ENCODE measurements at places on chromosomes 12 and 14.
A peak's percentile ranks its signal among the peaks of the same experiment; 100 is the strongest.

DNA sequence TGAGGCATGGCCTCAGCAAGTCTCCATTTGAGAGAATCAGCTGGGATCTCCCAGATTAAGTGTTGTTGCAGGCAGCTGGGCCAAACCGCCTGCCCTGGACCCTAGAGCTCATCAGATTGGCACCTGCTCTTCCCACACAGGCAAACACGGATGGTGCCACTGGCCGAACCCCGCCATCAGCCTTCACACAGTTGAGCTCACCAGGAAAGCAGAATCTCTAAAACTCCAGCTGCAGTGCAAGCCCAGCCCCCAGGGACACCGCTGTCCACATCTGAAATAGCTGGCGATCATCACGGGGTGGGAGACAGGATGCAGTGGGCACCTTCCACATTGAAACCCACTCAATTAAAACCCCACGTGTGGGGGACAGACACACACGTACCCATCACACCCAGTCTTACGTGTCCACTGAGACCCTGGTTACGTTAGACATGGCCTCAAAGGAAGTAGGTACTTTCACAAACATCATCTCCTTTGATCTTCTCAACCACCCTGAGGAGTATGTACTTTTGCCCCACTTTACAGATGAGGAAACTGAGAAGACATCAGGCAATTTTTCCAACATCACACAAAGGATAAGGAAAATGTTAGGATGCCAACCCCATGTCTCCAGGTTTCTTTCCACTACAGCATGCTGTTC, 88.8 kb downstream of the SINHCAF start:
- no peak for DNase-seq

- DNase-seq = no peak
Measured at GRCh38 chr14:101032433-101032832, 128.9 kb upstream of the RTL1 start.

DNA sequence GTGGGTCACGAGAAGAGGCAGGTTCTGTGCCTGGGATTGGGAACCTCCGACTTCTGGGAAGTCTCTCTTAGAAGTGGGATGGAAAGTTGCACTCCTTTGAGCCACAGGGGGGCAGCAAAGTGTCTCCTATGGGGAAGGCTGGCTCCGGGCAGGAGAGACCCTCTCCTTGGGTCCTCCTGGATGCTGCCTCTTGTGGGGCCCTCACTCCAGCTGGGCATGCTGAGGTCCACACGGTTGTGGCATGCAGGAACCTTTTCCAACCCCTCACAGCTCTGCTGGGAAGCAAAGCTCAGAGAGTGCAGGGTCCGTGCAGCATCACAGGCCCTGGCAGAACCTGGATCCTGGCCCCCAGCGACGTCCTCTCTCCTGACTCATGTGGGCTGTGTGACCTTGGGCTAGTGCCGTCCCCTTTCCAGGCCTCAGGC, 17.4 kb downstream of the SDSL start:
- peak; percentile 25 for DNase-seq

- DNase-seq = no peak
Measured at GRCh38 chr12:100860611-100861010, 66.0 kb downstream of the ANO4 start.

DNA sequence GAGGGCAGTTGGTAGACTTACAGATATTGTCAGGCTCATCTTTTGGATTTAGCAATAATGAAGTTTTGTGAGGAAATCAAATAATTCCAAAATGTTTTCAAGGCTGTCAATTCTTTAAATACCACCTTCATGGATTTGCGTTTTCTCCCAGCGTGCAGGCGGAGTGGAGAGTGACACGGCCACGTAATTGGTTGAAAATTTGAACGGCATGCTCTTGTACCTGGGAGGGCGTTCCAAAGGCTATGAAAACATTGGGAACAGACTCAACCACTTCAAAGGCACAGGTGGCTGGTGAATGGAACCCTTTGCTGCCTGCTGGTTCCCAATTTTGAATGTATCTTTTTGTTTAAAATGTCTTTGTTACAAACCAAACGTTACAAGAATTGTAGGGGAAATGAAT, 12.4 kb downstream of the SMIM41 start:
- DNase-seq = no peak

DNA sequence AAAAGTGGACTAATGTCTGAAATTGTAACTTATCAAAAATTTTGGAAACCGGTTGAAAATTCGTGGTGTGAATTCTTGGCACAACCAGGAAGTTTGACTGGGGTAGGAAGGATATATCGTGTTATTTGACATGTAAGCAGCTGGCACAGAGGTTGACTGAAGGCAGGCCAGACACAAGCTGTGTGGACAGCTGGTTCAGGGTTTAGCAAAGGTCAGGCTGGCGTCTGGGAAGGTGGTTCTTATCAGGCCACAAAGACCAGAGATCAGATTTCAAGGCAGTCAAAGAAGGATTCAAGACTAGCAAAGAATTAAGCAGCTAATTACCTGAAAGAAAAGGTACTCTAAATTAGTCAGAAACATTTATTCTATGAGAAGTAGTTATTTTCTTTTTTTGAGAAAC, 450.2 kb upstream of the MDGA2 start:
- no peak for DNase-seq

GRCh38 chr12:5571115-5571514, 139.2 kb downstream of the NTF3 start:
- no peak for DNase-seq

DNA sequence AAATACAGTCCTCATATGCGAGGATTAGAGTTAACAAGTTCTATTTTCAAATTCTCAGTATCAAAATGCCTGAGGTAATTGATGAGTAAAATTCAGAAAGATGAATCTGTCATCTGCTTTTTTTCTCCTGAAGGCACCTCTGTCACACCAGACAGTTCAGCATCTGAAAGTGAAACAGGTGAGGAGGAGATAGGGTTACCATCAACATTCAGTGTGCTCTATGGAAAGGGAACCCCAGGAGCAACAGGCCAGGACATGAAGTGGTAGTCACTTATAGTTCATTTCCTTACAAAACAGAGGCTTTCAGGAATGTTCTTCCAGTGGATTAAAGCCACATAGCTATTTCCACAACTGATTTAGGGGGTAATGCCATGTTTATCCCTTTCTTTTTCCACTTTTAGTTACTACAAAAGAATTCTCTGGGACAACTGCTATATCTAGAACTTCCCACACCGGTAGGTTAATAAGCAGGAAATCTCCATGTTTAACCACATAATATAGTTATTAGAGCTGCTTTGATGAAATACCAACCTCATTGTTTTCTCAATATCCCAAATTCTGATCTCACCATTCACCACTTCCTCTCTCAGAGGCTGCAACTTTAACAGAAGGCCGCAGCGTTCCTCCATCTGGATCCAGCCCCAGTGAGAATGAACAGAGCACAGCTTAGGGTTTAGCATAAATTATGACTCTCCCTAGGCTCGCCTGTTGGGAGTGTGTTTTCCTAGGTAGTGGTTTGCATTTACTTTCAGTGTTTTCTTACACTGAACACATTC, 177.0 kb upstream of the CNTN1 start:
- no peak for DNase-seq

DNA sequence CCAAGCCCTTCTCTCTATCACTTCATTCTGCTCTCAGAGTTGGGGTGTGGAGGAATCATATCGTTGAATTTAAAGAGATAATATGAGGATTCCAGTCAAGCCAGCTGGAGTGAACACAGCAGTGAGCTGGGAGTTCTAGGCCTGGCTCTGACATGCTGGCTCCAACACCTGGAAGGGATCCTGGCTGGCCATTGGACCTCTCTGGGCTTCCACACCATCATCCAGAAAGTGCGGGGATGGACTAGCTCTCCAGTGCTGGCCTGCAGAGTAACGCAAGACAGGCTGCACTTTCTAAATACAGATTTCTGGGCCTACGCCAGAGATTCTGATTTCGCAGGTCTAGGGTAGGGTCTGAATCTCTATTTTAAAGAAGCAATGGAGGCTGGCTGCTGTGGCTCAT, 34.8 kb upstream of the HDAC7 start:
- no peak for DNase-seq

DNA sequence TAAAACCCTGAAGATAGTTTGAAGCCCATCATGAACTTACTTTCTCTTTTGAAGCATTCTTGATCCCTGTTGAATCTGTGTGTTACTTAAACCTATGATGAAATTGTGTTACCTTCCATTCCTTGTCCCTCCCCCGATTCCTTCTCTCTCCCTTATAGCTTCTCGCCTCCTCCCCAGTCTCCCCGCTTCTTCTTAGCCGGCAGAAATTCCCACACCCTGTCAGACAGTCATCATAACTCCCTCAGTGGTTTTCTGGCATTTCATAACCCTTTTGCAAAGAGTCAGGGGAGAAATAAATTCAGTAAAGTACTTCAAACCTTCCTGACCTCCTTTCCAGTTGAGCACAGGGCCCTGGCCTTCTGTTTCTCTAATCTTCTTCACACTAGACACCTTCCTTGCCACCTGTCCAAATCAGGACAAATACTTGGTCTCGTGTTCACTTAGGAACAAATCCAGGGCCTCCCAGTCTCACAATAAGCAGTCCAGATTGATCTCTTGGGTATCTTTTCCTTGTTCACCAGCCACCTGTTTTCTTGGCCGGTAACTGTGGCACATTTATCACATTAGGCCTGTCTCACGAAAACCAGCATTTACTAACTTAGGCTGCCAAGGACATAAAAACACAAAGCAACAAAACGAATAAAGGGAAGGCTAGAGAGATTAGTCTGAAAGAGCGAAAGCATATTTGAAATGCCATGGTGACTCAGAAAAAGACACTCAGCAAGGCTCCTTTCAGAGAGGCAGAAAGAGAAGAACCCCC, 355.9 kb downstream of the TMTC2 start:
- DNase-seq = no peak

- DNase-seq = no peak
Measured at GRCh38 chr12:32148372-32148771, 41.7 kb downstream of the BICD1 start.

DNA sequence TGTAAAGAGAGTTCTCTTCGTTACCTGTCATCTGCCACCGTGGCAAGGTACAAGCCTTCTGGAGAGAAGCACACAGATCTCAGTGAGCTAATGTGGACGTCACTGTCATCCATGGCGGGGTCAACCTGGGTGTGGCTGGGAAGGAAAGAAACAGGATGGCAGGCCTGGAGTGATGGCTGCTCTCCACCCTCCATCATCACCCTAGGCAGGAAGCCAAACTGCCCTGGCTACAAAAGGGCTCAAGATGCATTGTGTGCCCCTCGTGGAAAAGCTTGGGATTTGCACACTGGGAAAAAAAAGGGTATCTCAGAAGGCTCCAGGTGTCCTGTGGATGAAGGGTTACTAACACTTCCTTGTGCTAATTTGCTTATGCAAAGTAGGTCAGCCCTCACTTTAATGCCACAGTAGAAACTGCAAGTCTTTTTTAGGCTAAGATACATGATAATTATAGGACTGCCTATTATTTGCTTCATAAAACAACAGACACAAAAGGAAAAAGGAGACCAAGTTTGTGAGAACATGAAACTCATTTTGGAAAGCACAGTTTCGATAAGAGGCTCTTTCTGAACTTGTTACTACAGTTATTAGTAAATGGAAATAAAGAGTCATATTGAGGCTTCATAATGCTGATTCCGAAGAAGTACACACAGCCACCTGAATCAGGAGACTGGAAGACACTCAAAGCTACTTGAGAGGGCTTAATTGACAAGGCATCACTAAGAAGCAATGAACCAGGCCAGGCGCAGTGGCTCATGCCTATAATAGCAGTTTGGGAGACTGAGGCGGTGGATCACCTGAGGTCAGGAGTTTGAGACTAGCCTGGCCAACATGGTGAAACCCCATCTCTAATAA, 18.9 kb downstream of the RFC5 start:
- DNase-seq = no peak

- DNase-seq = no peak
Measured at GRCh38 chr14:31320216-31320615, 100.1 kb downstream of the HEATR5A start.

GRCh38 chr12:99043319-99043914, 398.3 kb downstream of the APAF1 start:
- DNase-seq = peak; percentile 27

DNA sequence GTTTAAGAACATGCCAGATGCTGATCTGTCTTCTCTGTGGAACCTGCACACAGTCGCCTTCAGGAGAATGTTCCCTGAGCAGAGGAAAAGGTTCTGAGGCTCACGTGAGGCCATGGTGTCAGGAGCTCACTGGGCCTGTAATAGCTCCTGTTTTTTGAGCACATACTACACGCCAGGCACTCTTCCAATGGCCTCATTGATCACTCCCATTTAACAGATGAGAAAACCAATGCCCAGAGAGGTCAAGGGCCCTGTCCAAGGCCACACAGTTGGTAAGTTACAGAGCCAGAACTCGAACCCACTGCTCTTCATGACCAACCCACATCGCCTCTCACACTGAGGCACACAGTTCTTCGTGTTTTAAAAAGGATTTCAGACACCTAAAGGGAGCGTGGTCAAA, 7.3 kb upstream of the HHIPL1 start:
- DNase-seq = no peak

GRCh38 chr12:83634726-83635267, 948.1 kb downstream of the TMTC2 start:
- DNase-seq = no peak

- no peak for DNase-seq
Measured at GRCh38 chr14:91780452-91780851, 48.6 kb upstream of the CATSPERB start.

DNA sequence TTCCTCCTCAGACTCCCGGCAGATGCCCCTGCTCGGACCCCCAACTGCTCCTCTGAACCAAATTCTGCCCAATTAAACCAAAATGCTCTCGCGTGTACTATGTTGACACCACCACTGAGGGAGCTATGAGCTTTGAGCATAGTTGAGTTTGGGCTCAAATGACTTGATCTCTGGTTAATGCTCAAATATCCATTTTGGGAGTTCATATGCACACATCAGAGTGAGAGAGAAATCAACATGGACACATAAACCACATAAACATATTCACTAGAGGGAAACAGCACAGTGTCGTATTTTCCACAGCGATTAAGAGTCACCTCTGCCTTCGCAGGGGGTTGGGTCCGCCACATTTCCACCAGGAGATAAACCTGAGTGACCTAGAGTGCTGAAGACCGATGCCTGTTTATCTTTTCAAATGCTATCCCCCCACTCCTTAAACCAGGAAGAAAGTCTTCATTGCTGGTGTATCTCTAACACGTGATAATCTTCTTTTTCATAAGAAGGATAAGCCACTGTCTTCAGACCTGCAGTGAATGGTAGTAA, 59.4 kb upstream of the FOXN3 start:
- DNase-seq = no peak

DNA sequence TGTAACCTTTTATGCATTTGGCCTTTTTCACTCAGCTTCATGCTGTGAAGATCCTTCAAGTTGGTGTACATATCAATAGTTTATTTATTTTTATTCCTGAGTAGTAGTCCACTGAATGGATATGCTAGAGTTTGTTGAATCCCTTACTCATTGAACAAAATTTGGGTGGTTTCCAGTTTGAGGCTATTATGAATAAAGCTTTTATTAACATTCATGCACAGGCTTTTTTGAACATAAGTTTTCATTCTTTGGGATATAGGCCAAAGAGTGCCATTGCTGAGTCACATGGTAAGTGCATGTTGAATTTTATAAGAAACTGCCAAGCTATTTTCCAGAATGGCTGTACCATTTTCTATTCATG, 59.5 kb upstream of the CAPRIN2 start:
- DNase-seq = no peak

DNA sequence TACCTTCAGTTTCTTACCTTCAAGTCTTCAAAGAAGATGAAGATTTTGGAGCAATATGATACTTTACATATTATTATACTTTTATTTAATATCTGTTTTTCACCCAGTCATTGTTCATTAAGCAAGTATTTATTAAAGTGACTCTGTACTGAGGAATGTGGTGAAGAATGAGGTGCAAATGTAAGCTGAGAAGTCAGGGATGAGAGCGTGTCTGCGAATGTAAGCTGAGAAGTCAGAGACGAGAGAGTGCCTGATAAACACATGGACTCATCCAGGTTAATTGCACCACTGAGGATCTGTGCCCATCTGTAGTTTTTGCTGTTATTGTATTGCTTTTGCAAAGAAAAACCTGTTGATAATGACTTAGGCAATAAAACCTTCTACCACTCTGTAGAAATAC, 211.9 kb upstream of the FAR2 start:
- no peak for DNase-seq
